ENCODE measurements at places on chromosomes 5 and 9.

DNA sequence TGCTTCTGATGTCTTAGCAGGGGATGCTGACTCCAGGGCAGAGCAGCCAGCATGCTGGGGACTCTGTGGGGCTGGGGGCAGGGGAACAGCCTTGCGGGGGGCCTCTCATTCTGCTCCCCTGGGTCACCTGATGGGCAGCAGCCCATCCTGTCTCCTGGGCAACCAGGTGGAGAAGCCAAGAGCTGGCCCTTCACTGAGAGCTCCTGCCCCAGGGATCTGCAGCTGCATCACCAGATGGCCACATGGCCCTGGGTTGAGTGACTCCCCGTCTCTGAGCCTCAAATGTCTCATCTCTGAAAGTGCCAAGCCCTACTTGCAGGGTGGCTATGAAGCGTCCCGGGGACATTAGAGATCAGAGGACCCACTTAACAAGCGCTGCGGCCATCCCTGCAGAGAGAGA, 49.1 kb downstream of the LRSAM1 start:
- DNase-seq: no peak

- DNase-seq: no peak
Measured at GRCh38 chr9:120839146-120839545, 3.6 kb downstream of the PSMD5 start.

- no peak for DNase-seq
Measured at GRCh38 chr5:67985686-67986387, 229.7 kb upstream of the PIK3R1 start.

- DNase-seq: no peak
Measured at GRCh38 chr9:136658849-136659535, 3.7 kb upstream of the EGFL7 start.

DNA sequence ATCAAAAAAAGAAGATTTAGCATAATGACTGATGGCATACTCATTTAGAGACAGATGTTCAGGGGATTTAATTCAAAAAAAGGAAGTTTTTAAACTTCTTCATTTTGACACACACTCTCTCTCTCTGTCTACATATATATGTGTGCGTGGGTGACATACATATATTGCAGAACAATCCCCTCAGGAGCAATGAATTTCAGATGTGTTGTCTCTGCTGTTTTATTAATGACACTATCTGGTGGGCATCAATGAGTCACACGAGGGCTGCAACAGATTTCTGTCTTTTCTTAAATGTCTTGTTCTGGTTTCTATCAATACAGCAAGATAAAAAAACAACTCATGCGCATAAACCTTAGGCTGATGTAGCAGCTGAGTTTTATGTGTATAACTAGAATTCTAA, 123.5 kb upstream of the SLCO6A1 start:
- no peak for DNase-seq

DNA sequence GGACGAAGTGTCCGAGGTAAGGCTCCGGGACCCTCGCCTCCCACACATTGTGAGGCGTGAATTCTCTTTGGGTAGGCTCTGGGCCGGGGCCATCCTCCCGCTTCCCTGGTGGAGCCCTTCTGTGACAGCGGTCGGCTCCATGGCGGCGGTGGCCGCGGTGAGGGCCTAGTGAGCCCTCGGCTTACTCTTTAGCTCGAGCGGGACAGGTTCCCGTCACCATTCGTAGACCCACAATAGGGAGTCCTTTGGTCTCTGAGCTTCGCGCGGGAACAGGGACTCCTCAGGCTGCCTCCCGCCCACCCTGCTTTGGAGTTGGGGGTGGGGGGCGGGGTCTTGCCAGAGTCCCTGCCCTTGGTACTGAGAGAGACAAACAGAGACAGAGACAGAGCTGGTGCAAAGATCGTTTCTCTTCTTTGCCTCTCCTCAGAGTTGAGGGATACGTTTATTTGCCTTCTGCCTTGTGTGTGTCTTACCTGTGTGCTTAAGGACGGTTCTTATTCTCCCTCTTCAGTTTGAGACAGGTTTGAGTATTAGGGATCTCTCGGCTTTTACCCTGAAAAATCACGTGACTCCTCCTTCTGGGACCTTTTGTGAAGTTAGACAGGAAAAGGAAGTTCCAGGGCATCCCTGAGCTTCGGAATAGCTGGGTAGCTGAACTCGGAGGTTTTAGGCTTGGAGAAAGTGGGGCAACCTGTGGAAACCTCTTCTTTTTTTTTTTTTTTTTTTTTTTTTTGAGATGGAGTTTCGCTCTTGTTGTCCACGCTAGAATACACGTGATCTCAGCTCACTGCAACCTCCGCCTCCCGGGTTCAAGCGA, 833 bp downstream of the ANKHD1 start:
- peak; percentile 4 for DNase-seq

DNA sequence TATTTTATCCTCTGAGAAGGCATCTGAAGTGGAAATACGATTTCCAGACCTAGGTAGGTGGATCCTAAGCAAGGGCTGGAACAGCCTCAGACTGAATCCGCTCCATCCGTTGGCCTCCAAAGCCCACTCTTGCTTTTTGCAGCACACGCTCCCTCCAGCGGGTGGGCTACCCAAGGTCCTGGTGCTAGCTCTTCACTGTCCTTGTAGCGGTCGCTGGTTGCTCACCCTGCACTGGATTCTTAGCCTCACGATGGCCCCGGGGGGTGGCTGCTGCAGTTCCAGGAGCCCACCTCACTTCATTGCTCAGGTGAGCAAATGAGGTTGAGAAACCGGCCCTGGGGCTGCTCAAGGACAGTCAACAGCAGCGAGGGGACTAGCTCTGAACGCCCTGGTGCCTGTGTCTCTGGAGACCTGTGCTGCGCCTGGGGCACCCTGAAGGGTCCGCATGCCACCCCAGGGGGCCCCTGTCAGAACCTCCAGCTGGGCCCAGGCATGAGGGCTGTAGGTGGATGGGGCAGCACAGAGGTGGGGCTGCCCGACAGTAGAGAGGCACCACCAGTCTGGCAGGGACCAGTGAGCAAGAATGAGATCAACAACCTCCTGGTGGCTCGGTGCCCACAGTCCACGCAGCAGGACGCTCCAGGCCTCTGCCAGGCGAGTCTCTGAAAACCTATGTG, 4.3 kb downstream of the MGAT4B start:
- DNase-seq: no peak

- no peak for DNase-seq
Measured at GRCh38 chr5:158435161-158435616, 576.2 kb upstream of the CLINT1 start.

- no peak for DNase-seq
Measured at GRCh38 chr5:14411216-14411615, 170.4 kb upstream of the OTULINL start.

GRCh38 chr9:126690431-126691051, 76.8 kb downstream of the LMX1B start:
- no peak for DNase-seq

- no peak for DNase-seq
Measured at GRCh38 chr9:93231121-93231694, 47.3 kb downstream of the WNK2 start.

- no peak for DNase-seq
Measured at GRCh38 chr5:10576121-10576789, 12.4 kb downstream of the ANKRD33B start.

DNA sequence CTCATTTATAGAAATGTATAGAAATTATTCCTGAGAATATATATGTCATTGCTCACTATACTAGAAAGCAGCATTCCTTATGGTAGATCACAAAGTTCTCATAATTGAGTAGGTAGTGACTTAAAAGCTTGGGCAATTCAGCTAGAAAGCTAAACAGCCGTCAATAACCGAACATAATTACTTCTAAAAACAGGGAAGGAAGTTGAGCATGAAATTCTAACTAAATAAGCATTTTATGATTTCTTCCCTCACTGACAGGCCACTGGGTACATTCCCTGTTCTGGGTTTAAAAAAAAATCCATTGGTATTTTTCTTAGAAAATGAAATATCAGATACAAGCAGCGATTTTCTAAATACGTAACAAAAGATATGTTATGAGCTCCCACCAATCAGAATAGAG, 91.1 kb upstream of the DAB2 start:
- DNase-seq: no peak

DNA sequence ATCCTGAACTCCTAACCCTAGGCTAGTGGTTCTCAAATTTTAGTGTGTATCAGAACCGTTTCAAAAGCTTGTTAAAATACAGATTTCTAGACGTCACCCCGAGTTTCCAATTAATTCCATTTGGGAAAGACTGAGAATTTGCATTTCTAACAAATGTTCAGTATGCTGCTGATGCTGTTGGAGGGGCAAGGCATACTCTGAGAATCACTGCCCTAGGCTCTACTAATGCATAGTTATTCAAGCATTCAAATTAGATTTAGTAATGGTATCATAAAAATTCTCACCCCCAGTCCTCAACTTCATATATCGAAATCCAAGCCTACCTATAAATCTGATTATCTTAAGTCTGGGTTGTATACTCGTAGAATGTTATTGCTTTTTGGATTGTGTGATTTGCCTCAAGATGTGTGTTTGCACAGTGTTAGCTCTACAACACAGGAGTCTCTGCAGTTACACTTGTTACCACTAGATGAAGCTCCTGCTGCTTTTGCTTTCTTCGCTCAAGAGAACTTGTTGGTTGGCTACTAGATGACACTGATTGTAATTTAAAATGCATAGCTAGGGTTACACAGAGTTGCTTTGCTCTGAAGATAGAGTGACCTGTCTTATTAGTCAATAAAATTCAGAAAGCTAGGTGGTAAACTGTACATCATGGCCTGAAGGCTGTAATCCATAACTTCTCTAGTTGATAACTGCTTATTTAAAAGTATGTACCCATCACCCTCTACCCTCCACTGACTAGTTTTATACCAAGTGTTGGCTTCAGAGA, 7.5 kb upstream of the ERAP2 start:
- DNase-seq: no peak

DNA sequence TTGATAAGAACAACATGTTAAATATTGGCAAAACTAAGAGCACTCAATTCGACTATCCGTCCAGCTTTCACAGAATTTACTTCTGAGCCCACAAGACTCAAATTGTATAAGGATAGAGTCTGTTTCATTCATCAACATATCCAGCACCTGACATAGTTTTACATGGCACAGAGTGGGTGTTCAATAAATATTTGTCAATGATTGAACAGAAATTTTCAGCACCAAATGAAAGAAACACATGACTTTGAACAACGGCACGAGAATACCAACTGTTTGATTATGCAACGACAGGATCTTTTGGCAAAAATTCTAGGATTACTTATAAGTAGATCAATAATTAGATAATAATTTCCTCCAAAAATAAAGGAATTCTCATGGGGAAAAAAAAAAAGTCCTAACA, 41.8 kb downstream of the SKP2 start:
- no peak for DNase-seq

DNA sequence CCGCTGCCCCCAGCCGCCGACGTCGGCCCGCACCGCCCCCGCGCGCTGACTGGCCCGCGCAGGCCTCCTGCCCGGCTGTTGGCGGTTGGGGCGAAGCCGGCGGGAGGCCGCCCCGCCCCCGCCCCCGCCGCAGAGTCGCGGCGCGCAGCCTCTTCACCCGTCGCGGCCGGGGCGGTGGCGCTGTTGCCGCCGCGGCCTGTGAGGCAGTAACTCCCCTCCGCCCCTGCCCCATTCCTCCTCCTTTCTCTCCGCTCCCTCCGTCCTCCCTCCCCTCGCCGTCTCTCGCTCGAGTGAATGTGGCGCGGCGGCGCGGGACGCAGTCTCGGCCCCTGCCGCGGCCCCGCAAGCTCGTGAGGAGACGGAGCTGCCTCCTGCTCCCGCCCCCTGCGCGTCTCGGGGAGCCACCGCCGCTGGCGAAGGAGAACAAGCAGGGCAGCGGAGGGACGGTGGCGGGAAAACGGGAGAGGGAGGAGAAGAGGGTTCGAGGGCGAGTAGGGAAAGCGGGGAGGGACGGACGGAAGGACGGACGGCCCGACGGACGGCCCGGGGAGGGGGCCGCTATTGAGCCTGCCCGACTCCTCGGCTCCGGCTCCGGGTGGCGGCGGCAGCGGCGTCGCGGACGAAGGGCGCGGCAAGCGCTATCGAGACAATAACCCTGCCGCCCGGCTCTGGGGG, 637 bp upstream of the ERBIN start:
- peak; percentile 11 for DNase-seq

GRCh38 chr9:115637661-115638060, 515.9 kb upstream of the PAPPA start:
- no peak for DNase-seq

- DNase-seq: no peak
Measured at GRCh38 chr9:17065062-17065461, 69.8 kb upstream of the CNTLN start.

GRCh38 chr5:6557807-6558575, 74.9 kb downstream of the NSUN2 start:
- DNase-seq: no peak

- no peak for DNase-seq
Measured at GRCh38 chr5:165000479-165001190, 1495.2 kb downstream of the MAT2B start.

DNA sequence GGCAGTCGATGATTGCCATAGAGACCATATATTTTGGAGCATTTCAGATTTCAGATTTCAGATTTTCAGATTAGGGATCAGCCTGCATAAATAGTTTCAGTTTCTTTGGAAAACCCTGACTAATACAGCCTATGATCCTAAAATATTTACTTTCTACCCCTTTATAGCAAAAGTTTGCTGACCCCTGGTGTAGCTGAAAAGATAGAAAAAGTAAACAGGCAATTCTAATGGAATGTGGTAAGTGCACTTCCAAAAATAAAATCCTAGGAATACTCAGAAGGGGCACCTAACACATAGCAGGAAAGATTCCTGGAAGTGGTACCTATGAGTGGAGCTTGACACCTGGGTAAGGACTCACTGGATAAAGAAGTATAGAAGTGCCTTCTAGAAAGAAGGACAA, 34.5 kb downstream of the BAAT start:
- no peak for DNase-seq

DNA sequence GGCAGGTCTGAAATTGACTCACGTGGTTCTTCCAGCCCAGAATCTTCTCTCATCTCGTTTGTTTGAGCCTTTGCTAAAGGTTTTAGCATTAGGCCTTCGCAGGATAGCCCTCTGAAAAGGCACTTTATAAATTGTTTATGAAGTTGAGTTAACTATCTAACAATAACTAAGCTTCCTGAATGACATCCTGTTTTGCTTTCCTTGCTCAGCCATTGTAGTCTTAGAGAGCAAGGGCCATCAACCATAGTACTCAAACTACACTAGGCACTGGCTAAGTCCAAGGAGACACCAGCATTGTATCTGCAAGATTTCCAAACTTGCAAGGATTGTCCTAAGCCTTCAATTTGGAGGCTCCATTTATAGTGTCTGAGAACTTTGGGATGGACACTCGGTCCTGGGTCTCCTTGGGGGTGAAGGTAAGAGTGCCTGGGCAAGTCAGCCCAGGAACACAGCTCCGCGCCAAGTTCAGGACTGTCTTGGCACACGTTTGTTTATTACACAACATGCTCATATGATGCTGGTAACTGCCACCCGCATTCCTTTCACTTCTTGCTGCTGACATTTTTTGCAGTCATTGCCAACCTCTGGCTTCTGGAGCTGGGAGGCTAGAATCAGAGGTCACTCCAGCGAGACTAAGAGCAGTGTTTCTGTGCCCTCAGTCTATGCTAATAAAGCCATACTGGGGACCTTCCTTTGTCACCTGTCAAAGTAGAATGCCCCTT, 151.1 kb downstream of the ESM1 start:
- DNase-seq: no peak

DNA sequence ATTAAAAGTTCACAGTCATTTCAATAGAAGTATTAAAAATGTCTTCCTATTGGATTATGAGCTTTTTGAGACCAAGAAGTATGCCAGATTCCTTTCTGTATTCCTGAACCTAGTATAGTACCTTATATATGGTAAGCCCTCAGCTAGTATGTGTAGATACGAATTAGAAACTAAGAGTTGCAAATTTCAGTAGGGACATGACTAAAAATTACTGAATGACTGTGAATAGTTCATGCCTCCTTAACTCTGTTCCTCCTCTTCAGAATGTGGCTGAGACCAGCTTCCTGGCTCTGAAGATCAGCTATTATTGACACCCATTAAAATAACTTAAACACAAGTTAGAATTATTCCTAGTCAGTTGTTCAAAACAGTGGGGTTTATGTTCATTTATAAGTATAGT, 19.7 kb downstream of the KDM3B start:
- no peak for DNase-seq

All from thoracic aorta (tissue), 2 donors.